NCI-H774 (cell line): ENCODE measurements at places on chromosomes 7 and 10.
A peak's percentile ranks its signal among the peaks of the same experiment; 100 is the strongest.

DNA sequence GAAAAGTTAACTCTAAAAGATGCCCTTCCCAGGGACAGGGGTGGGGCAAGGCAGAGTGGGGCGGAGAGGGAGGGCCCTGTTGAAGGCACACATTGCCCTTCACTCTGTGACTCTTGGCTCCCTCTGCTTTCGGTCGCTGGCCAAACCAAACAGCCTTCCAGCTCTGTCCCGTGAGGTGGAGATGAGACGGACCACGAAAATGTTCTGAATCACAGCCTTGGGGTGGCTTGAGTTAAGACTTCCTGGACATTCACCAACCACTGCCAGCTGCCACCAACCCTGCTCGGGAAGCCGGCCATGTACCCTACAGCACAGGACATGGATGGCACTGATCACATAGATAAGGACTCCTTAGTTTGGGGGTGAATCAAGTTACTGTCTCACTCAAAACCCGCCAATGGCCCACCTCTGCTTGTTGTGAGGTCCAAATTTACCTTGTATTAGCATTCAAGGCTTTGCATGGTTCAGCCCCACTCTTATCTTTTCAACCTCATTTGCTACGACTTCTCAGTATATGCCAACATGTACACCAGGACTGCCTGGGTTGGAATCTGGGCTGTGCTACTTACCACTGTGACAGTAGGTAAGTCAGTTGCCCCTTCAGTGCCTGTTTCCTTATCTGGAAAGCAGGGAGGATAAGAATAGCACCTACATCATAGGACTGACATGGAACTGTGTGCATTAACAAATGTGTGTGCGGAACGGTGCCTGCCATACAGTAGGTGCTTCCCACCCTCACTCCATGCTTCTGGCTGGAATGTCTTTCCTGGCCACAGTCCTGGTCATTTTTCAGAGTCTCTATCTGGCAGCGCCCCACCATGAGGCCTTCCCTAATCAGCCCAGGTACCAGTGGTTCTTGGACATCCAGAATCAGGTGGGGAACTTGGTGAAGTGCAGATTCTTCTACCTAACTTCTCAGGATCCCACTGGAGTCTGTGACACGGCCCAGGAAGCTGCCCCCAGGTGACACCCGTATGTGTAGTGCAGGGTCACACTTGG lies 28.0 kb downstream of the ITPRIP start:
- no peak for DNase-seq

GRCh38 chr10:124573726-124574455 lies 112.3 kb downstream of the LHPP start:
- no peak for DNase-seq

GRCh38 chr10:100157156-100157555 lies 28.7 kb downstream of the ERLIN1 start:
- DNase-seq = no peak

- no peak for DNase-seq
Observed at GRCh38 chr7:370259-370625, 80.3 kb downstream of the FOXL3 start.

- DNase-seq = no peak
Observed at GRCh38 chr10:132554053-132554990, 16.7 kb downstream of the INPP5A start.

DNA sequence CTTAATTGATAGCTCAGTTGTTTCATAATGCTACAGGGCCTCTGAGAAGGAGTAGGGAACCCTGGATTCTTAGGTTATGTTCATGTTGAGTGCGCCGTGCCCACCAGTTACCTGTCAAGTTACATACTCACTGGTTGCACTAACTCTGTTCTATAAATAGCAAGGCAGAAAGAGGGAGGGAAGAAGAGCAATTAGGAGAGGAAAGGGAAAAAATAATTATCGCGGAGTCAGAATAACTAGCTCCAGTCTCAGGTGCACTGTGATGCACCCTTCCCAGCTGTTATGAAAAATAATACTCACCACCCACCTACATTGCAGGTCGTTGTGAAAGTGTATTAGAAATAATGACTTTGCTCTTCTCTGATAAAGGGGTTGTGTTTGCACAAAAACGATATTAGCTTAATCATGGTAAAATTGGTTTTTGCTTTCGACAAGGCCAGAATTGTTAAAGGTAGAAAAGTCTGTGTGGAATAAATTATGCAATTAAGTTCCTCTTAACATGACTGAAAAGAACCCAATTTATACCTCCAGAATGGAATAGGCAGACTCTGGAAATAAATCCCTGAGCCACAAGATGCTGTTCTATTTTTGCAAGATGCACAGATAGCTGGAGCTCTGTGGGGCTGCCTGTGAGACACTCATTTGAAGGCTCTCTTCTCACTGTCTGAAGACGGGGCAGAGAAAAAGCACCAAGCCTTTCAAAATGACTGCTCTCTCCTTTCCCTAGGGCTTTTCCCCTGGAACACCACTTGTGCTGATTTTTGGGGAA lies 137.6 kb upstream of the PITRM1 start:
- no peak for DNase-seq

- no peak for DNase-seq
Observed at GRCh38 chr7:132518102-132518838, 58.0 kb downstream of the PLXNA4 start.

DNA sequence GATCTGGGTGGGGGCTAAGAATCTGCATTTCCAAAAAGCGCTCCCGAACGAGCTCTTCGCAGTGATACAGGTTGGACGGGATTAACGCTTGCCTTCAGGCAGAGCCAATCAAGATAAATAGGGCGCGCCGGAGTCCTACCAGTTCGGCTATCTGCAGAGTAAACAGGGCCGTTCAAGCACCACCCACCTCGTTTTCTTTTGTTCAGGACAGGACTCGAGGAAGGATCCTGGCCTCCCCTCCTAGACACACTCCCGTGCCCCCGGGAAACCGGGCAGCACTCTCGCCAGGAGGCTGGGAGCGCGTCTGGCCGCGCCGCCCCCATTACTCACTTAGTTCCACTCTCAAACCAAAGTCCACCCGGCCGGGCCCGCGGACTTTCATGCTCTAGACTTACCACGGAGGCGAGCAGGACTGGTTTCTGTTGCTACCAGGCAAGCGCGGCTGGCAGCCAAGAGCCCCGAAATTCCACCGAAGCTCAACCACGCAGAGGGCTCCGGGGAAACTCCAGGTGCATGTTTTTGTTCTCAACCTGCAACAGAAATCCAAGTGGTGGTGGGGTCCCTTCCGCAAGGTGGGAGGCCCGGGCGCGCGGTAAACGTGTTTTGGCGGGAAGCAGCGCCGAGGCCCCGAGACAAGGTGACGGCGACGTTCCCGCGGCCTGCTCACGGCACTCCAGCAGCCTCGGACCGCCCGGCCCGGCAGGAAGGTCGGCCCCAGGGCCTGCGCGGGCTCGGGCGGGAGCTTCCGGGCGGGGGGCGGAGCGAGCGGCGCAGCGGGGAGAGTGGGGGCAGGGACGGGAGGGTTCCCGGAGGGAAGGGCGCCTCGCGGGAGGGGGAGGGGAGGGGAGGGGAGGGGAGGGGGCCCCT lies 12.7 kb downstream of the HNRNPF start:
- DNase-seq = peak; percentile 80

DNA sequence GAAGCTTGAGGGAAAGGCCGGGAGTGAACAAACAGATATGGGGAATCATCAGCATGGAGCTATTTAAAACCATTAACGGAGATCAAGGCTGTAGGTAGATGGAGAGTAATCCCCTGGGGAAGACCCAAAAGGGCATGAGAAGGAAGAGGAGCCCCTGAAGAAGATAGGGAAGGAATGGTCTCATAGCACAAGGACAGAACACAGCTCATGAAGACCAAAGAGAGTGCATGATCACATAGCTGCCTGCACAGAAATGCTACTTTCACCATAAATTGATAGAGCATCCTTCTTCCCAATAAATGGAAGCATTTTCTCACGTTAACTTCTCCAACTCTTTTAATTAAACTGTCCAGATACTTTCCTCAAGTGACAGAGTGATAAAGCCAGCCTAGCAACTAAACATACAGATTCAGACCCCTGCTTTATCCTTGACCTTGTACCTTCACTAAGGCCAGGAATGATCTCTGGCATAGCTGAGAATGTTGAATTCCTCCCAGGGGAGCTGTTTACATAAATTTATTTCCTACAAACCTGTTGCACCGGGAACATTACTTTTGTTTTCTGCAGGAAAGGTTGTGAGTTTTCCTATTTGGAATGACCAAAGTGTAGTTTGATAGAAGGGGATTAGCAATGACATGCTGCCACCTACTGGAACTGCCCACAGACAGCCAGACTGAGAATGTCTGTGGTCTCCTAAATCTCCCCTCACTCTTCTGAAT lies 110.8 kb upstream of the LRGUK start:
- peak; percentile 13 for DNase-seq
